Right ventricle myocardium superior (tissue), 1 donor: ENCODE measurements at places on chromosomes 7 and 10.

DNA sequence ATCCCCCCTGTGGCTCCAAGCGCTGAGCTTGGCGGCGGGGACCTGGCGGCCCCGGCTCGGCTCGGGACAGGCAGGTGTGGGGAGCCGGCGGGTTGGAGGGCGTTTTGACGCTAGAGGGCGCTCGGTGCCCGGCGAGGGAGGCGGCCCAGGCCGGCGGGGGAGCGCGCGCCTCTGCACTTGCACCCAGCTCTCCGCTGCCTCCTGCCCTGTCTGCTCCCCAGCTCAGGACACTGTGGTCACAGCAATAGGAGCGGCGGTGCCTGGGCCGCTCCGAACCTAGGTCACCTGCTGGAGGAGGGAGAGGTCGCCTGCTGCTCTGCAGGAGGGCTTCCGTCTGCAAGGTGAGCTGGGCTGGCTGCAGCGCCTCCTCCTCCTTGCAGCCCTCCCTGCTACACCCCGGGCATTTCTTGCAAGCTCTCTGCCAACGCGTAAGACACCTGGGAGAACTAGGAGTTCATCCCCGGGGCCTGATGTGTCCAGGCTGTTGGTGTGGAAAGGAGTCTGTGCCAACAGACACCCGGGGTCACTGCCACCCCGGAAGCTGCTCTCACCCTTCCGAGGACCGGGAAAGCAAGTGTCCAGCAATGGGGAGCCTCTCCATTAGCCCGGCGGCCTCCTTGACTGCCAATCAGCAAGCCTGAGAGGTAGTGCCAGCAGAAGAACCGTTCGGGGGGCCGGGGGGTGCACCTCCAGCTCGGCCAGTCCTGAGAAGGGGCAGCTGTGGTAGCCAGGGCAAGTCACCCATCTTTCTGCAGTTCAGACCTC is 620.4 kb downstream of the GALNT17 start:
- peak; percentile 63 for DNase-seq

DNA sequence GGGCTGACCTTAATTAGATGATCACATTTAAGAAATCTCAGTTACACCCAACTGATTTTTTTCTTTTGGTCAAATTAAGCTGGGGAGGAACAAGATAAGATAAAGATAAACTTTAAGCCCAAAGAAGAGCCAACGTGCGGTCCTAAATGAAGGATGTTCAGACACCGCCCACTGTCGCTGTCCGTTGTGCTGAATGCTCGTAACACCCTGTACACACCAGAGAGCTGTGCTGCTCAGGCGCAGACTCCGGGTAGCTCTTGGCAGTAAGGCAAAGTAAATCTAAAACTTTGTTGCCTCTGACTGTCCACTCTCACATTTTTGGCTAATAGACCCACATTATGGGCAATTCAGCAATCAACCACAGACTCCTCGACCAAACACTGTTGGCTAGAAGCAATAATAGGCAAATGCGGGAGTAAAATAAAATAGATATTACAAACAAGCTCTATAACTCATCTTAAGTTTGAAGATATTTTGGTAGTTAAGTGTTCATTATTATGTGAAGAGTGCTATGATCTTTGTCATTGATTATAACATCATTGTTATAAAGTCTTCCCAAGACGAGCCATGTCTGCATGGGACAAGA is 57.1 kb downstream of the PLPP4 start:
- peak; percentile 43 for DNase-seq

DNA sequence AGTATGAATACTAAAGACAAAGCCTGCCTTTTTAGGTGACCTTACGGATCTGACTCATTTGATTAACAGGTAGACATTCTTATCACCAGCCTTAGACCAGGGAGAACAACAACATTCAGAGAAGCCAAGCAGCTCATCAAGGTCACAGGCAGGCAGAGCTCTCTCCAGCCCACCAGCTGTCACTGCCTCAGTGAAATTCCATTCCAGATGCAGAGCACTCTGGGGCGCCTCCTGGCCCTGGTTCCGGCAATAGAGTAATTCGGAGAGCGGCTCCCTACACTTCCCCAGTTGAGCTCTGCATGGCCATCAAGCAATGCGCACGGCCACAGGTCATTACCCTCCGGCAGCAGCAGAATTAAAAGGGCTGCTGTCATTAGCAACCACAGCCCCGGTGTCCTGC is 164.7 kb downstream of the TCERG1L start:
- DNase-seq, result no peak

DNA sequence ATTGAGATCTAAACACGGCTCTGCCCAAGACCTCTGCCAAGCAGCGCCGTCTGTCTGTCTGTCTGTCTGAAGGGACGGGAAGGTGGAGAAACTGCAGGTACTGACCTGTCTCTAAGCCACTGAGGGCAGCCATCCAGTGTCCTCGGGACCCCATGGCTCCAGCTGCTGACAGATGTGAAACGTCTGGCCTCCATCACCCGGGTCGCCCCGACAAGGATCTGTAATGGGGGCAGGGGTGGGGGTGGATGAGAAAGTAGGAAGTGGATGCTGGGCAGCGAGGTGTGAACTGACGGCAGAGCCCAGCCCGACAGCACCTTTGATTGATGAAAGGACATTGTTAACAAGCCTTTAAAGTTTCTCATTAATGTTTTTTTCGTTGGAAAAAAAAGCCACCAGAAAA is 193.1 kb downstream of the EBF3 start:
- no peak for DNase-seq

GRCh38 chr10:29932991-29933390 is 126.4 kb downstream of the JCAD start:
- DNase-seq, result no peak

DNA sequence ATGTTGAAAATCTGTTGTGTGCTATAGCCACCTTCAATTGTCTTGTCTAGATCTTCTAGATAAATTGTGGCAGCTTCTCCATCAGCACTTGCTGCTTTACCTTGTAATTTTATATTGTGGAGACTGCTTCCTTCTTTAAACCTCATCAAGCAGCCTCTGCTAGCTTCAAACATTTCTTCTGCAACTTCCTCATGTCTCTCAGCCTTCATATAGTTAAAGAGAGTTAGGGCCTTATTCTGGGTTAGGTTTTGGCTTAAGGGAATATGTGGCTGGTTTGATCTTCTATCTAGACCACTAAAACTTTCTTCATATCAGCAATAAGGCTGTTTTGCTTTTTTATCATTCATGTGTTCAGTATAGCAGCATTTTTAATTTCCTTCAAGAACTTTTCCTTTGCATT is 128.2 kb downstream of the ADAM22 start:
- DNase-seq, result no peak

DNA sequence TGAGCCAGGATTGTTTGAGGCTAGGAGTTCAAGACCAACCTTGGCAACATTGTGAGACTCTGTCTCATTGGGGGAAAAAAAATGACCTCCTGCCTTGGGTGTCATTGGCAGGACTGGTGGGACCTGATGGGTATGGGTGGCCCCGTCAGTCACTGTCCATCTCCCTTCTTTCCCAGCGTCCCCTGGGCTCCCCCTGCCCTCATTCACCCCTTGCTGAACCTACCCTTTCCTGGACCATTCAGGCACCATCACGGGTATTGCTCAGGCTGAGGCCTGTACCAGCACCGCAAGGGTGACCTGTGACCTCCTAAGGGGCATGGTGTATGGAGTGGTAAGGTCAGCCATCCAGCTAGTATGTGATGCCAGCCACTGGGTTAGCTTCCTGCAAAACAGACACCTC is 19.4 kb downstream of the ASL start:
- no peak for DNase-seq

- no peak for DNase-seq
These were observed 89.0 kb downstream of the JMJD1C start for GRCh38 chr10:63376560-63377304.

- no peak for DNase-seq
These were observed 101.6 kb upstream of the EEPD1 start for GRCh38 chr7:36051501-36051900.

- no peak for DNase-seq
These were observed 52.5 kb upstream of the CCDC6 start for GRCh38 chr10:59958882-59959281.
